ENCODE measurements at places on chromosomes 16 and 17.

- DNase-seq, result no peak
These were observed 23.3 kb downstream of the ZC3H18 start for GRCh38 chr16:88593489-88593888.

DNA sequence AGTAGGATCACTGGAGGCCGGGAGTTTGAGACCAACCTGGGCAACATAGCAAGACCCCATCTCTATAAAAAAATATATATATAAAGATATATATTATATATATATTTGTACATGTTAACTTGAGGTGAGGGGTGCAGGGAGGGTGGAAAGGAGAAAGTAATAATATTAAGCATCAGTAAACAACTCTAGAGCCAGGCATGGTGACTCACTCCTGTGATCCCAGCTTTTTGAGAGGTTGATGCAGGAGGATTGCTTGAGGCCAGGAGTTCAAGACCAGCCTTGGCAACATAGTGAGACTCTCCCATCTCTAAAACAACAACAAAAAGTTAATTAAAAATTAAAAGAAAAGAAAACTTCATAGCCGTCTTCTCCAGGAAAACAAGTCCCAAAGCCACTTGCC is 61.7 kb upstream of the SMURF2 start:
- no peak for DNase-seq

- DNase-seq, result no peak
These were observed 28.2 kb upstream of the ADGRG1 start for GRCh38 chr16:57600048-57600835.

GRCh38 chr16:1590366-1590765 is 21.5 kb downstream of the IFT140 start:
- no peak for DNase-seq

GRCh38 chr17:57708410-57708809 is 36.7 kb downstream of the CCDC182 start:
- no peak for DNase-seq

DNA sequence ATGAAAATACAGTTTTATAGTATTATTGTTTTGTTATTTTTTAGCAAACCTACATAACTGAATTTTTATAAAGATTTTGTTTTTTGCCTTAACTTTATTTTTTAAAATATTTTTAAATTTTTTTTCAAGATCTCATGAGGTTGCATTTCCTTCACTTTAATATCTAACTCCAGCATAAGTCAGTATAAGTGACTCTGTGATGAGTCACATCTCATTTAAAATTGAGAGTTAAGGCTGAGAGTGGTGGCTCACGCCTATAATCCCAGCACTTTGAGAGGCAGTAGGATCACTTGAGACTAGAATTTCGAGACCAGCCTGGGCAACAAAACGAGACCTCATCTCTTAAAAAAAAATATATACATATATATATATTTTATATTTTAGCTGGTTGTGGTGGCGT is 44.0 kb downstream of the NLK start:
- no peak for DNase-seq

GRCh38 chr17:57864273-57864672 is 14.4 kb upstream of the MRPS23 start:
- DNase-seq, result no peak

DNA sequence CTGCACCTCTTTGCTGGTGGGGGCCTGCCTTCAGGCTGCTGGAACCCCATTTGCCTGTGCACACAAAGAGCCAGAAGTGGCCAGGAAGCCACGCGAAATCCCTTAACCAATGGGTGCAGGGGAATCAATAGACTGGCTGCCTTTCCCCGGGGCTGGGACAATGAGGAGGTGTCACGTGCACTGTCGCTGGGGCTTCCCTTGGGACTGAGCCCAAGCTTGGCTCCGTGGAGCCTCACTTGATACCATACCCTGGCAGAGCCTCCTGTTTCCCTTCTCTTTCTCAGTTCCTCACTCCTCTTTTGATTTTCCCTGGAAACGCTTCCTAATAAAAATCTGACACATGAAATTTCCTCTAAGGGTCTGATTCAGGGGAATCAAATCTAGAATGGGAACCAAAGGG is 38.8 kb upstream of the C16orf82 start:
- no peak for DNase-seq

DNA sequence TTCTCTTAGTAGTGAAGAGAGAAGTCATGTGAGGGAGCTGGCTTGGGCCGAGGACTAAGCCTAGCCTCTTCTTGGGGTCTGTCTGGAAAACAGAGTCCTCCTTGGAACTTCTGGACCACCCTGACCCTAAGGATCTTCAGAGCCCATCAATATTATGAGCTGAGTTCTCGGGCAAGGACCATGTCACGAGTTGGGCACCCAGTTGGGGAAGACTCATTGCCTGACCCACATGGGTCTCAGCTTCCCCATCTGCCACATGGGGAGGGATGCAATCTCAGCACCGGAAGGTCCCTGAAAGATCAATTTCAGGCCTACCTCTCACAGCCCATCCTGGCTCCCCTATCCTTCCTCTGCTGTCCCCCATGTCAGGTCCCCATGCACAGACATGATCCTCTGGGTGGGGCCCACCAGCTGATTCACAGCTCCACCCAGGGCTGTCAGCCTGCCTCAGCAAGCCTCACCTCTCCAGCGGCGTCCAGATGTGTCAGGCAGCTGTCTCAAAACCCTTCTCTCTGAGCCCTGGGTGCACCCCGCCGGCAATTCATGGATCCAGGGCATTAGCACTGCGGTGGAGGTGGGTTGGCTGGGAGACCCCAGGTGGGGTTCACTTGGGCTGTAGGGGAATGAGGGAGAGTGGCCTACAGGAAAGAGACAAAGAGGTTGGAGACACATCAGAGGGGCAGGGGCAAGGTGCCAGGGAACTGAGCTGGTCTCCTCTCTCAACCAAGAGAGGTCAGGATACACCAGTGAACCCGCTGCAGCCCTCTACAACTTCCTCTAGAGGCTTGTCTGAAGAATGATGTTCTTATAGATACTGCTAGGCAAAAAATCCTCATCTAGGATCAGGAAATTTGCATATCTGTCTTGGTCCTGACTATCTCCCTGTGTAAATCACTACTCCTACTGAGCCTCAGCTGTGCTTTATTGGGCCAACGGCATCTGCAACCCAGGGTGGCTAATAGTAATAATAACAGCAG is 1.8 kb downstream of the NLRP1 start:
- no peak for DNase-seq

GRCh38 chr17:44960691-44961090 is 7.4 kb downstream of the C1QL1 start:
- no peak for DNase-seq

- DNase-seq, result no peak
These were observed at the start of gene SERPINF2 for GRCh38 chr17:1742371-1743087. Gene SERPINF2 (plus strand): TSS chr17:1742871. CDS start chr17:1744996, 2,125 bp downstream.

- DNase-seq, result no peak
These were observed 1.6 kb downstream of the GFAP start for GRCh38 chr17:44913676-44914075.

- no peak for DNase-seq
These were observed 95.3 kb downstream of the SOCS1 start for GRCh38 chr16:11160676-11161115.

DNA sequence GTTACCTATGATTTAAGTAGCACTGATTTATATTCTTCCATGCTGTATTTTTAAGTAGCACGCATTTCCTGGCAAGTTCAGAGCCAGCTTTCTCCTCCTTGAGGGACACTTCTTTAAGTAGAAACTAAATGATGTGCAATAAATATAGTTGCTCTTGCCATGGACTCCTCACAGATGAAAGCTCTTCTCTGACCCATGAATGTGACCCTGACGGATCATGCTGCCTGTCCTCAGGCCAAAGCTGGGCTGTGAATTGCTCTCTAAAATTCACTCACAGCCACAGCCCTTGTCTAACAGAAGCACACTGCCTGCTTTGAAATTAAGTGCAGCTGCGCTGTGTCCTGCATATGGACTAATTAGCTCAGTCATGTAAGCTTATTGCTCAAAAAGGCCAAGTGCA is 438.8 kb downstream of the PMP22 start:
- no peak for DNase-seq

- no peak for DNase-seq
These were observed 22.5 kb upstream of the TBX2 start for GRCh38 chr17:61376931-61377838.

All from Panc1 (cell line).